Vein endothelial cell (primary cell): ENCODE measurements at places on chromosomes 1 and 21. TPM values are rescaled to one million over a fixed set of nuclear protein-coding genes. Genes with fewer than 3 reads are reported as not detected.

The GFI1 gene
- total RNA-seq, result under 0.01 TPM in 1 of 2 replicates, not detected in the other

The BEND5 gene
- total RNA-seq, result 0.65 TPM in 1 of 2 replicates, not detected in the other

The AQP10 gene
- 0.65 TPM in 1 of 2 replicates, not detected in the other for total RNA-seq

The HSPA6 gene
- total RNA-seq, result 0.10 and 0.33 TPM in 2 replicates

The LCE2A gene
- total RNA-seq, result not detected in 2 replicates

The CCDC28B gene
- total RNA-seq, result 11.8 and 12.4 TPM in 2 replicates

The FCN3 gene
- 0.33 and 0.48 TPM in 2 replicates for total RNA-seq

The LMX1A gene
- total RNA-seq, result not detected in 2 replicates

The HECTD3 gene
- 39.4 and 45.7 TPM in 2 replicates for total RNA-seq

The AVPR1B gene
- not detected in 2 replicates for total RNA-seq

The CMPK1 gene
- 87.5 and 109 TPM in 2 replicates for total RNA-seq

The MMP23B gene
- 0.29 and 0.33 TPM in 2 replicates for total RNA-seq

The TMPRSS3 gene
- total RNA-seq, result not detected in 2 replicates

The ABCG1 gene
- total RNA-seq, result 34.7 and 60.4 TPM in 2 replicates

The CELF3 gene
- total RNA-seq, result not detected in 2 replicates

The MRPL24 gene
- 29.1 and 34.1 TPM in 2 replicates for total RNA-seq

The CHODL gene
- total RNA-seq, result 0.10 TPM in 1 of 2 replicates, not detected in the other

The LRRC3 gene
- total RNA-seq, result 2.3 and 3.2 TPM in 2 replicates

The HORMAD1 gene
- total RNA-seq, result 0.10 and 0.33 TPM in 2 replicates

The FTCD gene
- not detected in 2 replicates for total RNA-seq

The IVL gene
- total RNA-seq, result not detected in 2 replicates

The FAM167B gene
- total RNA-seq, result 1.3 and 2.9 TPM in 2 replicates

The PRCC gene
- total RNA-seq, result 26.5 and 35.3 TPM in 2 replicates

The CORT gene
- total RNA-seq, result 0.29 and 0.33 TPM in 2 replicates

The HHAT gene
- 2.0 and 2.9 TPM in 2 replicates for total RNA-seq

The ACTL8 gene
- total RNA-seq, result not detected in 2 replicates

The PPIAL4G gene
- not detected in 2 replicates for total RNA-seq

The GJB3 gene
- under 0.01 TPM in 1 of 2 replicates, not detected in the other for total RNA-seq

The LINGO4 gene
- total RNA-seq, result not detected in 2 replicates

The LRRC38 gene
- total RNA-seq, result not detected in 2 replicates

The LCE1B gene
- total RNA-seq, result not detected in 2 replicates

The TNFRSF8 gene
- total RNA-seq, result 0.19 TPM in 1 of 2 replicates, not detected in the other

The MAP3K7CL gene
- 5.2 and 6.7 TPM in 2 replicates for total RNA-seq

The SPRR3 gene
- not detected in 2 replicates for total RNA-seq

The LCE1C gene
- total RNA-seq, result not detected in 2 replicates

The NTMT2 gene
- total RNA-seq, result not detected in 2 replicates

The RSPH1 gene
- 0.19 TPM in 1 of 2 replicates, not detected in the other for total RNA-seq

The COPA gene
- 213 and 223 TPM in 2 replicates for total RNA-seq

The MRPS21 gene
- total RNA-seq, result 31.0 and 33.1 TPM in 2 replicates

The PPFIA4 gene
- under 0.01 and 0.65 TPM in 2 replicates for total RNA-seq

The GOLPH3L gene
- total RNA-seq, result 24.2 and 29.9 TPM in 2 replicates

The DYNLT5 gene
- 3.4 and 3.9 TPM in 2 replicates for total RNA-seq

The PLA2G2D gene
- total RNA-seq, result not detected in 2 replicates

The MTMR11 gene
- total RNA-seq, result 3.4 and 7.5 TPM in 2 replicates

The AIRE gene
- under 0.01 TPM in 2 replicates for total RNA-seq

The RNF186 gene
- not detected in 2 replicates for total RNA-seq

The TMEM81 gene
- 0.67 and 1.3 TPM in 2 replicates for total RNA-seq

The TSEN15 gene
- total RNA-seq, result 23.2 and 36.9 TPM in 2 replicates

The ADAR gene
- 126 and 133 TPM in 2 replicates for total RNA-seq

The KCNE2 gene
- total RNA-seq, result not detected in 2 replicates

The OR6K6 gene
- total RNA-seq, result not detected in 2 replicates

The SH2D5 gene
- 0.86 and 0.98 TPM in 2 replicates for total RNA-seq

The CCDC27 gene
- total RNA-seq, result not detected in 2 replicates

The S100A14 gene
- total RNA-seq, result not detected in 2 replicates
